ENCODE measurements at places on chromosomes 7 and 10. TPM values are rescaled to one million over a fixed set of nuclear protein-coding genes. Genes with fewer than 3 reads are reported as not detected.

- no peak for DNase-seq
These were observed 514.2 kb downstream of the CCSER2 start for GRCh38 chr10:84842593-84842992.

DNA sequence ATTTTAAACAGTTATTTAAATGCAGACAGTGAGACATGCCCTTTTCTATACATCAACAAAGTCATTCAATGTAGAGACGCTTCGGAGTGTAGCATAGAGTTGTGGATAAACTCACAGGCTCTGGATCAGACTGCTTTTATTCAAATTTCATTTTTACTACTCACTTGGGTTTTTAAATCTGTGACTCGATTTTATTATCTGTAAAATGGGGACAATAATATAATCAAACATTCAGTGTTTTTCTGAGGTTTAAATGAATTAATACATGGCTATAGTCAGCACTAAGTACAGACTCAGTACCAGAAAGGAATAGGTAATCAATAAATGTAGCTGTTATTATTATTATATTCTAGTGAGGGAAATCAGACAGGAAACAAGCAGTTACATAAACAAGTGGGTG, 43.4 kb downstream of the THSD7A start:
- DNase-seq = no peak

DNA sequence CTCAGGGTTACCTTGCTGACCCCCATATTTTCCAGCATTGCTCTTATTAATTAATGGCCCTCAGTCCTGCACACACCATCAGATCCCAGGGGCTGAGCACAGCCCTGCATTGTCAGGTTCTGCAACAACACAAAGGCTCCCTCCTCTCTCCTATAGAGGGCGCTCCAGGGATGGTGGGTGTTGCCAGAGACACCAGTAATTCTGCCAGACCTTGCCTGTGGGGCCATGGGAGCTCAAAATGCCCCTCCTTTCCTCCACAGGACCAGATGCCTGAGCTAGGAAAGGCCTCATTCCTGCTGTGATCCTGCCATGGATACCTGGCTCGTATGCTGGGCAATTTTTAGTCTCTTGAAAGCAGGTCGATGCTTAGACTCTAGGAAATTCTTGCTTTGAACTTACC, 42.8 kb upstream of the PRSS58 start:
- no peak for DNase-seq

GRCh38 chr7:37070031-37070430, 345.7 kb upstream of the AOAH start:
- no peak for DNase-seq

DNA sequence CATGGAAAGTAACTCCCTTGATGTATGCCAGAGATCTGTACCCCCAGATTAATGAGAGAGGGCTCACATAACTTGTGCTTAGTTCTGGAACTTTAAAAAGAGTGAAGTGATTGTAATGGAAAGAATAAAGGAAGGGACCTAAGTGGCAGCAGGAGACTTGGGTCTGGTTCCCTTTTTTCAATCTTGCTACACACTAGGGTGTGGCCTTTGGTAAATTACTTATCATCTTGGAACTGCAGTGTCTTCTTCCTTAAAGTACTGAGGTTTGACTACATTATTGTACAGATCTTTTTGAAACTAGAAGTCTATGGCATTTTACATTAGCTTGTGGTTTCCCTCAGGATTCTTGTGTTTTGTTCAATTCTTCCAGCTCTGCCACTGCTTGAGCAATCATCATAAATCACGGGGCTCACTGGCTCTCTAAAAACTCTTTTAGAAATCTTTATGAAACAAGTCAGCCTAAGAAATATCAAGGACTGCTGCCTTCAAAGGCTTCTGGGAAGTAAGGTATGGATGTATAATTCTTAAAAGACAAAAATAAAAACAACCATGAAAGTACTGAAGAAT, 22.5 kb upstream of the CHRM2 start:
- no peak for DNase-seq

DNA sequence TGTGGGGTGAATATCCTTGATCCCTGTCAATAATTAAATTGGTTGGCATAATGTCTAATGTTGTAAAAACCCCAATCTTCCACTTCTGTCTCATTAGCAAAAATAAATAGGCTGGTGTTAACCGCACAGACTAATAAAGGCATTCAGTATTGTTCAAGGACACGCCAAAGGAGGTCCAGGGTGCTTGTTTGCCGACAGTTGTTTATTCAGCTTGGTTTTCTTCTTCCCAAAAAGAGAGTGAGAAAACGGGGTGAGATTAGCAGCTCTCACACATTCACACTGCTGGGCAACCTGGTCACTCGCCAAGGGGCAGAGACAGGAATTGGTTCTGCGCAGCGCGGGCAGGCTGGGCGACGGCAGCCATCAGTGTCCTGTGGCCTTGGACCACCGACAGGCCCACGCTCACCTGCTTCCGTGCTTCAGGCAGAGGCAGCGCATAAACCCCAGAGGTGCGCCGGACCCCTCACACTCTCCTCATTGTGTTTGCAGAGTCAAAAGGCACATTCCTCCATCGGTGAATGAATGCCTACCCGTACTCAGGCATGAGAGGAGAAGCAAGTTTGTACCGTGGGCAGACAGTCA, 26.2 kb upstream of the LMBR1 start:
- DNase-seq = no peak

DNA sequence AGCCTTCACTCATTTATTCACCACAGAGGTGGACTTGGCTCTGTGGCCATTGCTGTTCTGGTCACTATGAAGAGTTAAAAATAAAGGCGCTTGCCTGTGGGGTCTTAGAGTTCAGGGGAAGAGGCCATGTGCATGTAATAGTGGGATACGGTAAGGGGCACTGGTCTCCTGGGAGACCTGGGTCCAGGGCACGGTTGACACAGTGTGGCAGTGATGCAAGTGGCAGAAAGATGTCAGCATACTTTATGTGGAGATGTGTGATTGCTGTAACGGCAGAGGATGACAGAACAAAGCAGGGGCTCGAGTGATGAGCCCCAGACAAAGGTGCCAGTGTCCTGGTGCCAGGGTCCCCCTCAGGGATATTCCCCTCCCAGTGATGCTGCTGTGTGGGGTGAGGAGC, 8.6 kb downstream of the ZSCAN25 start:
- DNase-seq = no peak

GRCh38 chr10:88881922-88882645, 2.0 kb downstream of the STAMBPL1 start:
- DNase-seq = no peak

GRCh38 chr10:105702211-105702610, 1061.1 kb downstream of the SORCS3 start:
- DNase-seq = no peak

DNA sequence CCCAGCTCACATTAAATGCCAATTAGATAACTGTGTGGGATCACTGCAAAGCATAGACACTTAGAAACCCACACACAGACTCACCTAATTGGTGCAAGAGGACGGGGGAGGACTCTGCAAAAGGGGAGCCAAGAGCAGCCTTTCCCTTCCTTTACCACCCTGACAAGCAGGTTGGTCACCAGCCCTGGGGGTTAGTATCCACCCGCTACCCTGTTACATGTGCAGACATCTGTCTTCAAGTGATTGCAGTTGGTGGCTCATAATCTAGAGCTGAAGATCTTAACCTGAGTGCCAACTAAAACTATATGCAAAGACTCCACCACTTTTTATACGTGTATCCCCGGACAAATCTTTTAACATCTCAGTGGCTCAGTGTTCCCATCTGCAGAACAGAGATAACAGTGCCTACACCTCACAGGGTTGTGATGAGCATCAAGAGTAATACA, 56.9 kb downstream of the SORBS1 start:
- DNase-seq = no peak

GRCh38 chr10:22278441-22278782, 37.8 kb upstream of the COMMD3 start:
- no peak for DNase-seq

DNA sequence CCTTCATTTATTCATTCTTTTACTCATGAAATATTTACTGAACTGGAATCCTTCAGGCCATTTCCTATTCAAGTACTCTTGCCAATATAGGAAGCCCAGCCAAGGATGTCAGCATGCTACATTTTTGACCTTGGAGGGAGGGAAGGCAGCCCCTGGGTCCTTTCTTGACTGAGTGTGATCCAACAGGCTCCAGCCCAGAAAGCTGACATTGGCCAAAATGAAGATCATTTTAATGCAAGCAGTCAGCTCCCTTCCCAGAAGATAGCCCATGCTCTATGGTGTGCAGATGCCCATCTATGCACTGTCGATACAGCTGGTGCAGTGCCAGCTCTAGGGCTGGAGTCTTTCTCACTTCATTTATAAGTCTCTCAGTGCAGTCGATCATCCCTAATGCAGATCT, 646.0 kb downstream of the KCNMA1 start:
- DNase-seq = no peak

GRCh38 chr10:88238615-88238914, 344.6 kb downstream of the RNLS start:
- DNase-seq = no peak

DNA sequence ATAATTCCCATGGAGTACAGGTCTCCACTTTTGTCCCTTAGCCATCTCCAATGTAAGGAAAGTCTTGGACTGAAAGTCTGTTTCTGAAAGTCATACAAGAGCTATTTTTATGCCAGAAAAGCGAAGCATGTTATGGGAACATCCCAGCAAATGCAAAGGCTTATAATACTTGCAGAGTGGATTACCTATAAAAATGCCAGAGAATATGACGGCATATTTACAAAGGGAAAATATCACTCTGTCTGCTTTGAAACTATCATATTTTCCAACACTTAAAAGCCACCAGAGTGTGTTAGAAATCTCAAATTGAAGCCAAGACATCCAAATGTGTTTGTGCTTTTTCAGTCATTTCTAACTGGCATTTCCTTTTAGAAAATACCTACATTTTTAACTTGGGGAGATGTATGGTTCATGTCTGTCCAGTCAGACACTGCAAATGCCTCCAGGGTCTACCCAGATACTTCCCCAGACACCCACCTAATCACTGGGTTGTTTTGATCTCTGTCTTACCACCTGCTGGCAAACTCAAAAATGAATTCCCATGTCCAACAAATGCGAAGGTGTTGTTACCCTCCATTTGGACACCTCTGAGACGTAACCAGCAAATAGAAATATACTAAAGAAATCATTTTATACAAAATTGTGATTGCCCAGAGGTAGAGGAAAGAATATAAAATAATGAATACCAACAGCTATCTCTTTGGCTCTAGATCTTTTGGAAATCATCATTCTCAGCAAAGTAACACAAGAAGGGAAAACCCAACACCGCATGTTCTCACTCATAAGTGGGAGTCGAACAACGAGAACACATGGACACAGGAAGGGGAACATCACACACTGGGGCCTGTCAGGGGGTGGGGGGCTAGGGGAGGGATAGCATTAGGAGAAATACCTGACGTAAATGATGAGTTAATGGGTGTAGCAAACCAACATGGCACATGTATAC, 1.2 kb downstream of the ITIH2 start:
- DNase-seq = no peak

DNA sequence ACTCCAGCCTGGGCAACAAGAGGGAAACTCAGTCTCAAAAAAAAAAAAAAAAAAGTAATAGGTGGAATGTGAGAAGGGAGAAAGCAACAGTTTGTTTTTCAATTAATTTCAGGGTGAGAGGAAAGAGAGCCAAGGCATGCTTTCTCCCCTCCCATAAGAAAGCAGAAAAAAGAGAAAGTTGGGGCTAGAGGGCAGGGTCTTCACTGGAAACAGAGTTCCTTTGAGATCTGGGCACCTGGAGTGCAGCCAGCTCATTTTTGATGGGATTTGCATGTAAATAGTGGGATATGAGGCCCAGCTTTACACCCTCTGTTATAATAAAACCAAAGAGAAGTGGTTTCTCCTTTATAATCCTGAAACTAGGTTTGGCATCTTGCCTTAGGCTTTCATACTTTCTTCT, 13.8 kb upstream of the STOX1 start:
- no peak for DNase-seq

DNA sequence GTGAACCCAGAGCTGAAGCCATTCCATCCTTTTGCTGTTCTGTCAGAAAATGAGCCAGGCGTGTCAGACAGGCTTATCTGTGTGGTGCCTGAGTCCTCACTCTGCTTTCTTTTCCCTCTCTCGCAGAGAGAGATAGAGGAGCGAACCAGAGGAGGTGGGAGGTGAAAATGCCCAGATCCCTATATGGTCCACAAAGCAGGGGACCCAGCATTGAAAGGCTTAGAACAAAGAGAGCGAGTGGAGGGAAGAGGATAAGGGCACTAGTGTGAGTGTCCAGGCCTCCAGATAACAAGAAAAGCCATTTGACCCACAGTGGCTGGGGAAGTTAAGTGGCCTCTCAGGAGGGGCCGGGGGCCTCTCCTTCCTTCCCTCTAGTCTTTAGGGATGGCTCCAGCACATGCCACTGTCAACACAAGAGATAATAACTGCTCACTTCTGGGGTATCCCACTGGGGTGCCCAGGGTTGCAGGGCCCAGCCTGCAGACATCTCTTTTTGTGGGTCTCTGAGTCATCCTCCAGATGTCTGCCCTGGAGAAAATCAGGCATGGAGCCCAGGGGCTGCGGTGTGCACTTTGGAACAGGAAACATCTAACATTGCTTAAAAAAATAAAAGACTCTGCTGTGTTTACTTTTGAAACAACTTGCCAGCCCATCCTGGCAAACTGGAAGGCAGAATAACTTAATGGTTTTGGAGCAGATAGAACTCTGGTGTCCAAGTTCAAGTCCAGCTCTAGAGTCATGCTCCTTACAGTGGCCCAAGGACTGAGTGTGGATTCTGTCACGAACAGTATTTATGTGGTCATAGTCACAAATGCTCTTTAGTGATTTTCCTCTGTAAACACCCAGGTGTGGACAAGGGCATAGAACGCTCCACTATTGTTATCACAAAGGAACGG, 189.5 kb downstream of the CXCL12 start:
- no peak for DNase-seq

DNA sequence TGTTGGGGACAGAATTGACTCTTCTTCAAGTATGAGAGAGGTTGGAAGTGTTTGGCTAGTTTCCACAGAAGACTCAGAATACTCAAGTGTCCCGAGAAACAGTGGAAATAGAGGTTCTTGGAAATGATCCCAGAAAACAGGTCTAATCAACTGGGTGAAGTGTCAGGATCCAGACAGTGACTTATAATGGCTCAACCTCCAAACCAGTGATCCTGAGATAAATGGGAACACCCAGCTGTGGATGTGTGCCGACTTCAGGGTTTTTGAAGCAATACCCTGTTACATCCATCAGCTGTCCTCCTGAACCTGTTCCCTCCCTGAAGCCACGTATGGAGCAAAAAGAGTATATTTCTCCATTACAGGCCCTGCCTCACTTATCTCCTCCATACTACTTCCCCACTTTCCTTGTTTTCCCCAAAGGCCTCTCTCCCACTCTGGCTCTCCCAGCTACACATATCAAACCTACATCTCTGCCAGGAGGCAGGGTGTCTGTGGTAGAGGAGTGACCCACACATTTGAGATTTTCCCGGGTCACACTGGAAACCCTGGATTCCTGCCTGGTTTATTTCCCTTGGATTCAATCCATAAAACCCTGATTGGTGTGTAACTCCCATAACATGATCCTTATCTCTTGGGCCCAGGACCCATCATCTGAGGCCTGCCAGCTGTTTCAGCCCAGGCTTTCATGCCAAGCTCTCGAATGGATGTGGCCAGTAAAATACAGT, 17.6 kb upstream of the ELOVL3 start:
- no peak for DNase-seq

GRCh38 chr7:137007001-137007694, 138.7 kb downstream of the CHRM2 start:
- no peak for DNase-seq

The CYP3A7 gene
- polyA plus RNA-seq = 1.4 TPM

The CPN1 gene
- polyA plus RNA-seq = 3.1 TPM

The GRID1 gene
- polyA plus RNA-seq = 1.8 TPM

The FAM131B gene
- polyA plus RNA-seq = 2.6 TPM

The GBX1 gene
- not detected for polyA plus RNA-seq
